IPS DF 19.7 (cell line): ENCODE measurements at places on chromosomes 6 and 20.

DNA sequence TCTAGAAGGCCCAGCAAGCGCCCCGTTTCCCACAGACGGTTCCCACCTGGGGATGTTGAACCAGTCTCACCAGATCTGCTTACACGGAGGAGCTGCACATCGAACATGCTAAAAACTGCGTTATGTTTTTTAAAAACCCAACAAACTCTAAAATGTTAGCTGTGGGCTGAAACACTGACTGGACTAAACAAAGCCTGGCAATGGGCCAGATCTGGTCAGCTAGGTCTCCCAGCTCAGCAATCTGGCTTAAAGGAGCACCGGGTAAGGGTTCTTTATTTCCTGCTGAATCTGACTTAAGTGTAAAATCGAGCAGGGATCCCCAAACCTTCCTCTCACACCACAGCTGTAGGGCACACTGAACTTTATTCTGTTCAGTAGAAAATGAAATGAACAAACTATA is 156.9 kb downstream of the FOXC1 start:
- no peak for DNase-seq

DNA sequence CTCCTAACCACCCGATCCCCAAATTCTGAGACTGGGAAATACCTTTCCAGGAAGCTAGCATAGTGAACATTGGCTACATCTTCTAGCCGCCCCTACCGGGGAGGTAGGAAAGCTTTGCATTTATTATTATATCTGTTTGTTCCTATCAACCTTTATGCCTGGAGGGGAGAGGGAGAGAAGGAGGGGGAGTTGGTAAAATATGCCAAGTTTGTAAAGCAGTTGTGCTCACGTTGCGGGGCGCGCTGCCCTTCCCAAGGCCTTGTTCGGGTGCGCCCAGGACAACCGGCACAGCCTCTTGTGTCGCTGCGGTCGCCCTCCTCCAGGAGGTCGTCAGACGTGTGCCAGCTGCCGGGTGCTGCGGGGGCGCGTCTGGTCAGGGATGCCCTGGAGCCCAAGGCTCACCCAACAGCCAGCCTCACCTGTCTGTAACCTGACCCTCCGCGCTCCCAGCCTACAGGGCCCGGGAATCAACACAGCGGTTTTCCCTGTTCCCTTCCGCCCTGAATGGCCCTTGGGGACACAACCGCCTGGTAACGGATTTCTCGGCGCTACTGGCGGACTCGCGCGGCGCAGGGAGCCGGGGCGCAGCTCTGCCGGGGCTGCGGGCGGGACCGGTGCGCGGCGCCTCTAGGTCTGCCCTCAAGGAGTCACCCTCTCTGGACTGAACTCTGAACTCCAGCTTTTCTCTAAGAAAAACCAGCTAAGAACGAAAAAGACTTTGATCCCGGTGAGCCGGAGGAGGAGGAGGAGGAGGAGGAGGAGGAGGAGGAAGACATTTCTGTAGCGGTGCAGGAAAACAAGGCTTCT is 1.1 kb upstream of the OVOL2 start:
- DNase-seq: peak; percentile 50

DNA sequence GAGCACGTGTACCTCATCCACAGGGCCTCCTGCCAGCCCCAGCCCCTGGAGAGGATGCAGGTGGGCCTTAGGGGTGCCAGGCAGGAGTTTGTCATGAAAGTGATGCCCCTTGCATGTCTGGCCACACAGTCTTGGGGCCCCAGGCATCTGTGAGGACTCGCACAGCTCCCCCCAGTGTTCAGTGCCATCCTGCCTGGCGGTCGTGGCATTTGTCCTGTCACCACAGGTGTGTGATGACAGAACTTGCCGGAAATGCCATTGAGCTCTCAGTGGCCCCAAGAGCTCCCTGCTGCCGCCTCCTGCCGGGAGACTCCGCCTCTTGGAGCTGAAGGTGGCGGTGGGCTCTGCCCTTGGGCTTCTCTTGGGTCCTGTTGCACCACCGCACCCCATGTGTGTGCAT is 30.6 kb upstream of the ADRM1 start:
- no peak for DNase-seq

DNA sequence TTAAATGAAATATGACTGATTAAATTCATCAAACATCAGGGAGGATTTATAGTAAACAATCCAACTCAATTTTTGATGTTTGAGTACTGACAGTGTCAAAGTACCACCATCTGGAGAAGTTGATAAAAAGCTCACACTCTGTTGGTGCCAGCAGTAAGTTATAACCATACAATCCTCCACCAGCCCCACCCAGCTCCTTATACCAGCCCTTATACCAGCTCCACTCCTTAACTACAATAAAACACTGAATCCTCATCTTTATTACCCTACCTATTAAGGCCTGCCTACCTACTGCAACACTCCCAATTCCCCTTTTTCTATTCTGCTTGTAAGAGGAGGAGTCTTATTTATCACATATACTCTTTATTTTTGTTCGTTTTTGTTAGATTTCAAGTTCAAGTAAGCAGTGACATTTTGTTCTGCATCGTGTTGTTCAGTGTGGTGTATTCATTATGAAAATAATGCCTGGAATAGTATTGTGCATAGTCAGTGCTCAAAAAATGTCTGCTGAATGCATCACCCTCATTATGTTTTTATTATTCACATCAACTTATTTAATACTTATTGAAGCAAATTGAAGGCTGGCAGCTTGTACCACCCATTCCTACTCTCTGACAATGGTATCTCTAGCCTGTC is 954.7 kb upstream of the ADGRB3 start:
- no peak for DNase-seq

DNA sequence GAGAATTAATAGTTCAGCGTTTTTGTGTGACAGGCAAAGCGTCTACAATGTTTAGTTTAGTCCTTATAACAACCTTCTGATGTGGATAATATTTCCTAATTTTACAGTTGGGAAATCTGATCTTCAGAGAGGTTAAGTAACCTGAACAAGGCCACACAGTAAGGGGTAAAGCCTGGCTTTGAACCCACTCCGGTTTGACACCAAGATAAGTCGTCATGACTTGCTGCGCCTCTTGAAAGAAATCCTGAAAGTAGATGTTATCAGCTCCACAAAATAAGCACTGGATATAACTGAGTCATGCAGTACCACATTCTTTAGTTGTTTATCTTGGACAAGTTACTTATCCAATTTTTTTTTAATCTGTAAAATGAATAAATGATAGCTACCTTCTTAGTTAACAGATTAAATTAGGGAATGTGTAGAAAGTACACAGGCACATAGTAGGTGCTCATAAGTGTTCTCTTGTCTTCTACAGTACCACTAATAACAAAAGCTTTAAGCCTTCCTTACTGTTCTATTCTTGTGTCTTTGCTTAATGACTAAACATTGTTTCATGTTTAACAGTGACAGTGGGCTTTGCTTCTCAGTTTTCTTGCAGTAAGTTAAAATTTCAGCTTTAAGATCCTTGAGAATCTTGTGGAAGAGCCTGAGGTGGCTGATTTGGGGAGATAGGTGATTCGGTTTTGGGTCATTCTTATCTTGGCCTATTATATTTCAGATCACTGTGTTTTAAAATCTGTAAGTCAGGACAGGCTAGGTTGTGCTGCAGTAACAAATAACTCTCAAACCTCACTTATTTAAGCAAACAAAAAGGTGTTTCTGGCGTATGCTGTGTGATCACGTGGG is 2.1 kb downstream of the HIVEP1 start:
- no peak for DNase-seq

GRCh38 chr6:82467338-82467737 is 103.7 kb downstream of the TPBG start:
- DNase-seq: no peak

DNA sequence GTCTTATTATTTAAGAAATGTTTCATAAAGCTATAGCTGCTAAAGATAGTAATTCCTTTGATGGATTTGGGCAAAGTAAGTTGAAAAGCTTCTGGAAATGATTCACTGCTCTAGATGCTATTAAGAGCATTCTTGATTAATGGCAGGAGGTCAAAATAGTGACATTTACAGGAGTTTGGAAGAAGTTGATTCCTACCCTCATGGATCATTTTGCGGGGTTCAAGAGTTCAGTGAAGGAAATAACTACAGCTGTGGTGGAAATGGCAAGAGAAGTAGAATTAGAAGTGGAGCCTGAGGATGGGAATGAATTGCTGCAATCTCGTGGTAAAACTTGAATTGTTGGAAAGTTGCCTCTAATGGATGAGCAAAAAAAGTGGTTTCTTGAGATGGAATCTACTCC is 316.1 kb downstream of the UTRN start:
- no peak for DNase-seq

DNA sequence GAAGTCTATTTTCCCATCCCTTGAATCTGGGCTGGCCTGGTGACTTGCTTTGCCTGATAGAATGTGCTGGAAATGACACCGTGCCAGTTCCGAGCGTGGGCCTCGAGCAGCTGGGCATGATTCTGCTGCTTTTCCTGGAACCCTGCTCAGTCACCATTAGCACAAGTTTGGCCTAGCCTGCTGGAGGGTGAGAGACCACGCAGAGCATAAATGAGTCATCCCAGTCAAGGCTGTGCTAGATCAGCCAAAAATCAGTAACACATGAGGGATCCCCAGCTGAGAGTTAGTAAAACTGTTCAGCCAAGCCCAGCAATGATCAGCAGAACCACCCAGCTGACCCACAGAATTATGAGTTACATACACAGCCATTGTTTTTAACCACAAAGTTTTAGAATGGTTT is 74.8 kb upstream of the TOP1 start:
- DNase-seq: no peak

DNA sequence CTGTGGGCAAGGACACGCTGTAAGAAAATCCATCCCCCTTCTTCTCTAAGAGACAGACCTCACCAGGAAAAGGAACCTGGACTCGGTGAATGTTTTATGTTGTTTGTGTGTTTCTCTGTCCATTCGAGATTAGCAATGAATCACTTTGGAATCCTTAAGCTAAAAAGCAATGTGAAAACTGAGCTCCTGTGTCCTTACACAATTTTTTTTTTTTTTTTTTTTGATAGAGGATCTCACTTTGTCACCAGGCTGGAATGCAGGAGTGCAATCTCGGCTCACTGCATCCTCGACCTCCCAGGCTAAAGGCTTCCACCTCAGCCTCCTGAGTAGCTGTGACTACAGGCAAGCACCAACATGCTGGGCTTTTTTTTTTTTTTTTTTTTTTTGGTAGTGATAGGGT is 32.1 kb downstream of the BFSP1 start:
- no peak for DNase-seq

DNA sequence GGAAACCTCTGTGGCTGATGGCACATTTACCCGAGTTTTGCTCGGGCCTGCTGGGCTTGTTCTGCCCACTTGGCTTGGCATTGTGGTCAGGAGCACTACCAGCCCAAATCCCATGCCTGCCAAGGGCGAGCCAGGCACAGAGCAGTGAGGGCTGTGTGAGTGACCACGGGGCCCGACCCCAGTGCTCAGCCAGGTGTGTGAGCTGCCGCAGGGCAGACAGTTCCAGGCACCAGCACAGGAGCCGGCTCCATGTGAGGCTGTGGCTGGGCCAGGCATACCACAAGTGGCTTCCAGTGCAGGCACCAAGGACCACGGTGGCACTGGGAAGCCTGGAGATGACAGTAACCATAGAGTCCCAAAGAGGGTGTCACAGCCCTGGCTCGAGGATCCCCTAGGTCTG is 1225.5 kb upstream of the GJE1 start:
- DNase-seq: no peak

GRCh38 chr6:71488186-71488585 is 199.6 kb downstream of the OGFRL1 start:
- DNase-seq: no peak

DNA sequence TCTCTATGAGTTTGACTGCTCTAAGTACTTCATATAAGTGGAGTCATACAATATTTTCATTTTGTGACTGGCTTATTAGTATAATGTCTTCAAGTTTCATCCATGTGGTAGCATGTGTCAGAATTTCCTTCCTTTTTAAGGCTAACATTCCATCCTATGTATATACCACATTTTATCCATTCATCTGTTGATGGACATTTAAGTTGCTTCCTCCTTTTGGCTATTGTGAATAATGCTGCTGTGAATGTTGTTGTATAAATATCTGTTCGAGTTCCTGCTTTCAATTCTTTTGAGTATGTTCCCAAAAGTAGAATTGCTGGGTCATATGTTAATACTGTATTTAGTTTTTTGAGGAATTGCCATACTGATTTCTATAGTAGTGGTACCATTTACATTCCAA is 79.5 kb downstream of the PTPRA start:
- DNase-seq: no peak

DNA sequence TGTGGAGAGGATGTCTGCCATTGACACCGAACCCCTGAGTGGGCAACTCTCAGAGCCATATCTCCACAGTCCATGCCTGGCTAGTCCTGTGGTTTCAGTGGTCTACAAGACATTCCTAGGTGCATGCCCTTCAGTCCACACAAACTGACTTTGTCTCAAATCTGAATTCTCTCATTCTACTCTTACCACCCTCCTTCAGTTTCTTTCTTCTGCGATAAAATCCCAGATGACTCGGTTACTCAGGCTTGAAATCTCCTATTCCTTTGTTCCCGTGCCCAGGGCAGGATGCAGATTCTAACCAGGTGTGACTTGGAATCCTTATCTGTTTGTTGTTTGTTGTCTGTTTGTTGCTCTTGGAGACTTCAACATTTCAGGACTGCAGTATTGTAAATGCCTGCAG is 9.3 kb downstream of the CDS2 start:
- DNase-seq: no peak

- DNase-seq: no peak
Measured at GRCh38 chr6:137884149-137884909, 17.3 kb downstream of the TNFAIP3 start.

DNA sequence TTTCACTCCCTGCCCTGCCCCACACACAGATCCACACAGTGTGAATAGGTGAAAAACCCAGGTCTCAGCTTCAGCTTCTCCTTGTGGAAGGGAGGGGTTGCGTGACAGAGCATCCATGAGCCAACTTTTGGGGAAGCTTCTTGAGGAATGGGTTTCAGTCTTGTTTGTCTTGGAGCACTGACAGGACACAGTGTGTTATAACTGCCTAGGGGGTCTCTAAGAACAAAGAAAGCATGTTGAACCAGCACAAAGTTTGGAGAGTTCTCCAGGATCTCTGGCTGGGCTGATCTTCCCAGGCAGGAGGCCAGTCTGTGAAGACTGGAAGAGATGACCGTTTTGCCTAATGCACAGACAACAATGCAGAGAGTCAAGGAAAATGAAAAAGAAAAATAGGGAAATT is 164.5 kb downstream of the COL12A1 start:
- no peak for DNase-seq

- DNase-seq: no peak
Measured at GRCh38 chr6:44333273-44333919, 9.1 kb upstream of the SPATS1 start.

DNA sequence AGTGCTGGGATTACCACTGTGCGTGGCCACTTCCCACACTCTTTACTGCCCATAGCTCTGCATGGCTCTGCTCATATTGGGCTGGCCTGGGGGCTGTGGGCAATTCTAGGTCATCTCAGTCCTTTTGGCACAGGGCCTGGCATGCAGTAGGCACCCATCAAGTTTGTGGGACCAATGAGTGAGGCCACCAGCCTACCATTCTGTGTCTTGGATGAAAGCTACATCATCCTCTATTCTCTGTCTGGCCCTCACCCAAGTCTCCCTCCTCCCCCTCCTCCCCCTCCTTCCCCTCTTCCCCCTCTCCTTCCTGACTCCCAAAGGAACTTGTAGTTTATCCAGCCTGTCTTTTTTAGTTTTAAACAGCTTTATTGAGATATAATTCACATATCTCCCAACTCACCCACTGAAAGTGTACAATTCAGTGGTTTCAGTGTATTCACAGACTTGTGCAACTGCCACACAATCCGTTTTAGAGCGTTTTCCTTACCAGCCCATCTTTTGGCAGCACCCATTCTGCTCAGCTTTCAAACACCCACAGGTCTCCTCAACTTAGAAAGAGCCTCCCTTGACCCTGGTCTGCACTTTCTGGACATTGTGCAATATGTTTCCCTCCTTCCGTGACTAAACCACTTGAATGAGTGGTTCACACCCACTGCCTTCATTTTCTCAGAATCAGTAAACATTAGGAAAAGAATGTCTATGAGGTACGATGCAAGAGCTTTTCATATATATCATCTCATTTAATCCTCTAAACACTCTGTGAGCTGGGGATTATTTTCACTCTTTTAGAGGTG is 21.5 kb upstream of the MRPS18A start:
- no peak for DNase-seq
